ENCODE measurements at places on chromosomes 7 and 10. TPM values are rescaled to one million over a fixed set of nuclear protein-coding genes. Genes with fewer than 3 reads are reported as not detected.

The TUBB8 gene
- polyA plus RNA-seq, result not detected

DNA sequence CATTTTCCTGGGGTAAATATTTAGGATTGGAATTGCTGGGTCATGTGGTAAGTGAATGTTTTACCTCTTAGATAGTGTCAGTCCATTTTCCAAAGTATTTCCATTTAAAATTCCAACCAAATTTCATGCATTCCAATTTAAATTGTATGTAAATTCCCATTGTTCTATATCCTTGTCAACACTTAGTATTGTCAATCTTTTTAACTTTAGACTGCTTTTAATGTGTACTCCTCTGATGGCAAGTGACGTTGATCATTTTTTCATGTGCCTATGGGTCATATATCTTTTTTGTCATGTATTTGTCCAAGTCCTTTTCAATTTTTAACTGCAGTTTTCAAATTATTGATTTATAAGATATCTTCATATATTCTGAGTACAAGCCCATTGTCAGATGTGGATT, 80.8 kb upstream of the FAM20C start:
- no peak for DNase-seq

The CFAP46 gene
- polyA plus RNA-seq, result not detected

- DNase-seq, result no peak
Measured at GRCh38 chr7:106071999-106072714, 40.0 kb downstream of the SYPL1 start.

GRCh38 chr10:122097935-122098334, 109.0 kb downstream of the TACC2 start:
- DNase-seq, result no peak

DNA sequence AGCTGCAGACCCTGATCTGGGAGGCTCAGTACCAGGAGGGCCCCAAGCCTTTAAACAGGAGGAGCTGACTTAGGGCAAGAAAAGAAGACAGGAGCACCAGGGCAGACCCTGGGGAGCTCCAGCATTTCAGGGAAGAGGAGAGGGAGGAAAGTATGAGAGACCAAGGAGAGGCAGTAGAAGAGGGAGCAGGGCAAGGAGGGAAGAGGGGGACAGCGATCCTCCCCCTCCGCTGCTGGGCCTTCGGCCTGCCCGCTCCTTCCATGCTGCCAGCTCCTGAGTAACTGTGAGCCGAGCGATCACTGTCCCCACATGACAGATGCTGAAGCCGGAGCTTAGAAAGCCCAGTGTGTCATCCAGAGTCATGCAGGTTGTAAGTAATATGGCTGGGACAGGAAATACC, 65.9 kb downstream of the ALOX5 start:
- no peak for DNase-seq

DNA sequence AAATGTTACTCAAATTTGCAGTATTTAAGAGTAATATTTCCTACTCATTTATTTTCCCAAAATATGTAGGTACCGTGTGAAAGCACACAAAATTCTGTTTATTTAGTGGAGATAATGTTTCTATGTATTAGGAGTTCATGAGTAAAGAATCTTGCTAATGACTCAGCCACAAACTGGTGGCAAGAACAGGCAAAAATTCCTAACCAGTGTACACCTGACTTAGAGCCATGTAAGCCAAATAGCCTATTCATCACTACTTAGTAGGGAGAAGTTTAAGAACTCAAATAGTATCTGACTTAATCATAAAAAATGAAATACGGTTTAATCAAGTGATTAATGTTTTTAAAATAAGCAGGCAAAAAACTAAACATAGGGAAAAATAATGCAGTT, 169.0 kb downstream of the SRPK2 start:
- DNase-seq, result no peak

The KIAA1549 gene
- polyA plus RNA-seq, result not detected

DNA sequence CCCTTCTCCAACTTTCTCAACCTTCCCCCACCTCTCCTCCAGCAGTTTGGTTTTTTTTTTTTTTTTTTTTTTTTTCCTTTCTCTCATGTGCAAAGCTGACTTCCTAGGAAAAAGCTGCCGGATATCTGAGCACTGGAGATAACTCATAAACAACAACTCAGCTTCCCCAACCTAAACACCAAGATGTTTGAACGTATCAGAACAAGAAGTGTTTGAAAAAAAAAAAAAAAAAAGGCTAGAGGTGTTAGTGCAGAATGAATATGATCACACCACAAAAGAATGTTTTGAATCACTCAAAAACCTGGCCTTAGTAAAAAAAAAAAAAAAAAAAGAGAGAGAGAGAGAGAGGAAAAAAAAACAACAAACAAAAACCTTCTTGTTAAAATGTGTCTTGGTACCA, 11.2 kb downstream of the GATA3 start:
- no peak for DNase-seq

- DNase-seq, result no peak
Measured at GRCh38 chr7:15755061-15755460, 68.6 kb upstream of the MEOX2 start.

- no peak for DNase-seq
Measured at GRCh38 chr10:104267721-104268404, 1.1 kb upstream of the GSTO2 start.

DNA sequence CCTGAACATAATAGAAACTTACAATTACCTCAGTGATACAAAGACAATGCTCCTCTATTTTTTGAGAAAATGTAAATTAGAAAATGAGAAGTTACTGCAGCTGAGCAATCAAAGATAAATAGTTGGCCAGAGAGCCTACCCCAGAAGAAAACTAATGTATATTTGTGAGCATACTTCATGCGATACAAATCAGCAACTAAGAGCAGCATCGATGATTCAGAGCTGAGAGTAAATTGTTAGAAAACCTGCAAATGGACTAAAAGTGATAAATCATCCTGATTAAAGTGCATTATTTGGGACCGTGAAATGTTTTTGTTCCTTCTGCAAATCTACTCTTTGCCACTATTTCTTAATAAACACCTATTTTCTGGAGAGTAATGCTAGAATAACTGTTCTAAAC, 285.7 kb downstream of the PPP1R3A start:
- DNase-seq, result no peak

DNA sequence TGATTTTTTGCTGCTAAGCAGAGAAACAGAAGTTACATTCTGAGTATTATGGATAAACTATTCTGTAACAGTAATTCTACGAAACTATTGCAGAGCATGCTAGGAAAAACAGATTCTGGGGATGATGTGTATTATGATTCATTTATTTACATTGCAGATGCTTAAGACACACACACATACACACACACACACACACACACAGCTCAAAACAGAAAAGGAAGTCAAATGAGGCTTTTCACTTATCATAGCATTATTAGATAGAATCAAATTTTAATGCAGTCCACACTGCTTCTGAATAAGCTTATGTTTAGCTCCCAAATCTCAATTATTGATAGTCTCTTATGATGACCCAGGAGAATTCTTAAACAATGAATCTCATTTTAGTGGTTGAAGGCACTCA, 307.2 kb downstream of the HGF start:
- DNase-seq, result no peak

- DNase-seq, result no peak
Measured at GRCh38 chr10:1400101-1401070, 336.9 kb downstream of the ADARB2 start.

- DNase-seq, result no peak
Measured at GRCh38 chr7:112006071-112006470, 200.1 kb downstream of the DOCK4 start.

Measured in CD8-positive, alpha-beta memory T cell (primary cell).